Parietal lobe (tissue), 2 donors: ENCODE measurements at places on chromosomes 7 and 10. TPM values are rescaled to one million over a fixed set of nuclear protein-coding genes. Genes with fewer than 3 reads are reported as not detected.

The ZNF503 gene
- total RNA-seq = 1.9 TPM

The PLXNA4 gene
- total RNA-seq = 227 TPM

The MNX1 gene
- not detected for total RNA-seq

The FRMD4A gene
- total RNA-seq = 463 TPM

The GARIN1A gene
- total RNA-seq = 3.4 TPM

The SEMA3A gene
- 41.3 TPM for total RNA-seq

The GNAT3 gene
- total RNA-seq = not detected

The PIK3AP1 gene
- 3.1 TPM for total RNA-seq

The ICA1 gene
- 32.2 TPM for total RNA-seq

The PNLIPRP2 gene
- total RNA-seq = not detected

The NIPSNAP2 gene
- 57.0 TPM for total RNA-seq

The IQUB gene
- 3.8 TPM for total RNA-seq

The GRID2IP gene
- 1.3 TPM for total RNA-seq

The UPK3B gene
- total RNA-seq = 0.63 TPM

The ZCWPW1 gene
- total RNA-seq = 2.2 TPM

The WIPF3 gene
- total RNA-seq = 10.6 TPM

The XRCC2 gene
- 6.9 TPM for total RNA-seq

The GIMAP4 gene
- total RNA-seq = 3.4 TPM

The FXYD4 gene
- total RNA-seq = not detected

The LRRC17 gene
- total RNA-seq = 11.3 TPM

The TMEM236 gene
- total RNA-seq = not detected

The PTTG1IP2 gene
- total RNA-seq = not detected

The CH25H gene
- 0.63 TPM for total RNA-seq

The WNT2 gene
- total RNA-seq = 0.31 TPM

The RTKN2 gene
- total RNA-seq = 9.7 TPM

The PGAM2 gene
- 2.5 TPM for total RNA-seq

The HSPA12A gene
- total RNA-seq = 39.1 TPM

The ZNF107 gene
- total RNA-seq = 16.9 TPM

The ADCY1 gene
- total RNA-seq = 286 TPM

The CDK1 gene
- 27.5 TPM for total RNA-seq

The MYL10 gene
- not detected for total RNA-seq

The PROSER2 gene
- total RNA-seq = 0.31 TPM

The PDGFA gene
- 24.4 TPM for total RNA-seq

The DNAH11 gene
- total RNA-seq = 3.8 TPM

The CYP2C8 gene
- 3.4 TPM for total RNA-seq

The KCNK18 gene
- not detected for total RNA-seq

The ACTL6B gene
- total RNA-seq = 107 TPM

The NACAD gene
- total RNA-seq = 13.5 TPM

The CALY gene
- 13.5 TPM for total RNA-seq

The MTERF1 gene
- total RNA-seq = 30.4 TPM

The KLF14 gene
- total RNA-seq = not detected

The MSMB gene
- not detected for total RNA-seq

The GRM8 gene
- 5.3 TPM for total RNA-seq

The DOCK4 gene
- total RNA-seq = 155 TPM

The IL15RA gene
- total RNA-seq = not detected

The DPP6 gene
- 88.6 TPM for total RNA-seq

The GRB10 gene
- 112 TPM for total RNA-seq

The APBB1IP gene
- 1.3 TPM for total RNA-seq
